ENCODE measurements at places on chromosomes 3 and 15. TPM values are rescaled to one million over a fixed set of nuclear protein-coding genes. Genes with fewer than 3 reads are reported as not detected.

Gene MME
- total RNA-seq = 1.2 TPM

Gene ACOX2
- total RNA-seq = 10.8 TPM

Gene PPM1L
- 7.0 TPM for total RNA-seq

Gene TRANK1
- 2.4 TPM for total RNA-seq

Gene SPATA16
- total RNA-seq = not detected

Gene GOLGA6L10
- 1.1 TPM for total RNA-seq

GRCh38 chr15:89910891-89911626, 1.7 kb downstream of the ARPIN start:
- no peak for DNase-seq

GRCh38 chr3:189966843-189967242, 153.9 kb downstream of the P3H2 start:
- no peak for DNase-seq

- DNase-seq = peak; percentile 5
Observed at GRCh38 chr3:976006-976405, 116.8 kb upstream of the CNTN6 start.

- no peak for DNase-seq
Observed at GRCh38 chr3:53328746-53329145, 18.6 kb downstream of the DCP1A start.

DNA sequence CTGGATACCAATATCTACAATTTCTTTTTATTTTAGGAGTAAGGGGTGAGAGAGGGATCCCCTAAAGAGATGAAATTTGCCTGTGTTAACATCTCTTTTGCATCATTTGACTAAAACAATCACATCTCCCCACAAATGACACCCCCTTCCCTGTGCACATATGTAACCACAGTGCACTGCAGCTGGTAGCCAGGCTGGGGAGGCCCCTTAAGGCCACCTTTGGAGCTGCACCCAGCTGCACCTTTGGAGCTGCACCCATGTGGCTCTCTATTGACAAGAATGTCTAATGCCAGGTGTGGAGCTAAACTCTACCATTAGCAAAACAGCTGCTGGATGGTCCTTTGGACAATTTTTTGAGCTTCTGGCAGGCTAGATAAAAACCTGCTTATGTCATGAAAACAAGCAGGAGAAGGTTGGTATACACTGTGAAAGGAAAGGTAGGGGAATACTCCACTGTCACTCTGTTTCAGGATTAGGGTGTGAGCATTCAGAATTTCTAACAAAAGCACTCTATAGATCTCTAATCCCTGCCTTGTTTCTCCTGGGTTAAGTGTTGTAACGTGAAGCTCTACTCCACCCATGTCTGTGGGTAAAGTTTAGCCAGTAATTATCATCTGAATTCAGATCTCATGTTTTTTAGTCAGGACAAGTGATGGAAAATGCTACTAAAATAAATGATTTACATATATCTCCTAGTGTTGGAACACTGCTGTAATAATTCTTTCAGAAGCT, 52.1 kb downstream of the TFG start:
- DNase-seq = peak; percentile 50

DNA sequence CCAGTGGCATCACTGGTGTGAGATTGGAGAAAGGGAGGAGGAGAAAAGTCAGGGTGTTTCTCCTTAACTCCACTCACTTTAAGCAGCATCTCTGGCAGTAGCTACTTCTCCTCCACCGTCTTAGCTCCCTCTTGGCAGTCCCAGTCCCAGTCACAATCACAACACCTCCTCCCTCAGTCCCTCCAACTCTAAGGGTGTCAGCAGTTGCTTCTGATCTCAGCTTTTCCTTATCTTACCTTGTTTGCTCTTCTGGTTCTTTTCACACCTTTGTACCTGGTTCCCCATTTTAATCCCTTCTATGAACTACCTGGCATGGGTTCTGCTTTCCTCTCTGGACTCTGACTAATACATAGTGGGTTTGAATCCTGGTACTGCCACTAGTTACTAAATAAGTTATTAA, 188.3 kb upstream of the CTDSPL start:
- DNase-seq = no peak

DNA sequence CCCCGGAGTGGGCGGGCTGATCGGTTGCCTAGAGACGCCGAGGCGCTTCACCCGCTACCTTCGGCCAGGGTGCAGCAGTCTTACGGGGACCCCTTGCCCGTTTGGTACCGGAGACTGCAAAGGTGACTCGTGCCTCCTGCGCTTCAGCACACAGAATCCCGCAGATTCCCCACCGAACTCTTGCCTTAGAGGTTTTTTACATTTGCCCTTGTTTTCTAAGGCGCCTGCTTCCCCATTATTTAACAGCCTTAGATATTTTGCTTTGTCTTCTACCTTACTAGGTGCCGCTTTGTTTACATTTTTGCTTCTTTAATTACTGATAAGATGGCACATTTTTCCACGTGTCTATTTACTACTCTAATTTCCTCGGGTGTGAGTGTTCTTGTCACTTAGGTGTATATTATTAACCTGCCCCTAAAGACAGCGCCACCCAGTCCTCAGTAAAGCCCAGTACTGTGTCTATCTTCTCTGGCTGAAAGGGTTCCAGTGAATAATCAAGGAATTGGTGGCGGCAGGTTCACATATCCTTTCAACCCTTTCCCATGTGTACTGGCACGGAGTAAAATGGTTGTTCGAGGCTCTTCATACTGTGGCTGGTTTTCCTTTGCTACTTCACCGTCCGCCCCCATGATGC, 573 bp upstream of the CEP152 start:
- peak; percentile 1 for DNase-seq

GRCh38 chr15:66725464-66725785, 23.4 kb downstream of the SMAD6 start:
- DNase-seq = no peak

- DNase-seq = no peak
Observed at GRCh38 chr3:186786922-186787321, 3.5 kb downstream of the EIF4A2 start.

GRCh38 chr3:71607364-71607763, 23.8 kb upstream of the FOXP1 start:
- no peak for DNase-seq

DNA sequence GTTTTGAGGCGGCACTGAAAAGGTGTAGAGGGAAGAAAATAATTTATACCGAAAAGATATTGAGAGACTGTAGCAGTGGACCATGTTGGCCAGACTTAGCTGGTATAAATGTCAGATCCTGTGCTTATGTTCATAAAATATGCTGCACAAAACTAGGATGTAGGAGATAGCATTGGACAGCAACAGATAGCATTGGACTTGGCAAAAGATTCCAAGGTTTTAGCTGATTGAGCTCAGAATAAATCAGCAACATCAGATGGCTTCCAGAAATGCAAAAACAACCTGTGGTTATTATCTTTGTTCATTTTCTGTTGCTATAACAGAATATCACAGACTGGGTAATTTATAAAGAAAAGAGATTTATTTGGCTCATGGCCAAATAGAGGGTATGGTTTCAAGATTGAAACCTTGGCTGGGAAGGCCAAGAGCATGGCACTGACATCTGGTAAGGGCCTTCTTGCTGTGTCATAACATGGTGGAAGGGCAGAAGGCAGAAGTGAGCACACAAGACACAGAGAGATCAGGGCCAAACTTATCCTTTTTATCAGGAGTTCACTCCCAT, 34.7 kb downstream of the SLC28A1 start:
- no peak for DNase-seq

DNA sequence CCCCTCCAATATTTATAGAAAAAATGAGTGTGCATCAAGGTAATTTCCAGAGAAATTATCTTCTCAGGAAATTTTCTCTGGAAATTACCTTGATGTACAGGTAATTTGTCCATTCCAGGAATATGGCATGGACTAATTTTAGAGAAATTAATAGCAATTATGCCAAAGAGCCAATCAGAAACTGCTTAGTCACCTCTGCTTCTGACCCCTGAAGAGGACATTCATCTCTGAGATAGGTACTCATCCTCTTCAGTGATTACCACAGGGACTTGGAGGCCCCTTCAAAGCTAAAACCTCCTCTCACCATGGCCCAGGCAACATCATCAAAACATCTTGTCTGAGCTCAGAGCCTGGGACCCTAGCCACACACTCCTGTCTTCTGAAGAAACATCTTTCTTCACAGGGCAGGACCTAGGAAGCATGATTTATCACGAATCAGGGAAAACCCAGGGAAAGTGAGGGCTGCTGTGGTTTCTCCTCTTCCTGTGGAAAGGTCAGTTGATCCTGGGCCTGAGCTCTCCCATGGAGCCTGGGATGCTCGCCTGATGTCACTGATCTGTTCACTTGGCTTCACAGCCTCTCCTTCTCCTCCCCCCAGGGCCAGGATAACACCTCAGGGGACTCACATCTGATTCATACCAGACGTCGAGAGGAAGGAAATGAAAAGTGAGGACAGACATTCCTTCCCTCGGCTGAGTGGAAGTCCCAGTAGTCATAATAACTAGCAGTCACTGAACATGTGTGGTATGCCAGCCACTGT, 210.5 kb downstream of the DTWD1 start:
- peak; percentile 80 for DNase-seq
